ENCODE measurements at places on chromosomes 5 and 9. TPM values are rescaled to one million over a fixed set of nuclear protein-coding genes. Genes with fewer than 3 reads are reported as not detected.

Gene ROR2
- 43.3 TPM for total RNA-seq

Gene CDH18
- total RNA-seq: not detected

Gene CDC20B
- total RNA-seq: not detected

Gene SEMA5A
- 116 TPM for total RNA-seq

Measured in placental pericyte (primary cell).